ENCODE measurements at places on chromosomes 5 and 9.
A peak's percentile ranks its signal among the peaks of the same experiment; 100 is the strongest.

GRCh38 chr9:95230046-95230445 lies 87.5 kb downstream of the FANCC start:
- DNase-seq, result no peak

DNA sequence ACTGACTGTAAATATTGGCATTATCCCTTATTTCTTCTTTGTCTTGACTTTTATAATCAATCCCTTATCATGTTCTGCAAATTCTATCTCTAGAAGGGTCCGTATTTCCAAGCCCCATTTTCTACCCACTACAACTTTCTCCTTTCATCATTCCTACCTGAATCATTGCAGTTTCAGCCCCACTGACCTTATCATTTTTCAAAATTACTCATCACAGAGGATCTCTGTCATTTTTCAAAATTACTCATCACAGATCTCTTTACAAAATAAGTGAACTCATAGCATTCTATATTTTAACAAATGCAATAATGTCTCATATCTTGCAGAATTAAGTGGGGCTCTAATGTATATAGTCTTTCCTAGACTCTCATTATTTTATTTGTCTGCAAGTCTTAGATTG lies 256.9 kb upstream of the COX7C start:
- DNase-seq, result no peak

DNA sequence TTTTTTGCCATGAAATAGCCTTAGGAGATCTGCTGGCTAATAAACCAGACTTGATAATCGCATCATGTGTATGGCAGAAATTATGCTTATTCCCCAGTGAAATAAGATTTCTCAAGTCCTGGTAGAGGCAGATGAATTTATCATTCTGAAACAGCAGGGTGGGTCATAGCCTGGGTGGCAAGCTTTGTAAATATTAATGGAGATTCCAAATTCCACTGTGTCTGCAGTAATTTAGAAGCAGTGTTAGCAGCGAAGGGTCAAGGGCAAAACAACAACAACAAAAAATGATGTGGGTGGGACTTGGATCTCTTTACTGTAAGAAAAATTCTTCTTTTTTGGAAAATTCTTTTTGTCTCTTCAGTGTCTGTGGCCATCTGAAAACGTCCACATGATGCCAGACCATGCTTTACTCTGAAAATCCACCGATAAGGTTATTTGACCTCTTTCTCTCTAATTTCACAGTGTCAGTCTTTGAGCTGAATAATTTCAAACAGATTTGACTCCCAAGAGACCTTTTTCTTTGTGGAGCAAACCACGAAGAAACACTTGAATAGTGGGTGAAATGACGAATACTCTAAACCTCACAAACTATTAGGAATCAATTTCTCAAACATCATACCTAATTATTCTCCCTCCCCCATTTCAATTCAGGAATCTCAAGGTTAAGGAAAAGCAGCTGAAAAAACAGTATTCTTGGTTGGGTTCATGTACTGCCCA lies 106.0 kb upstream of the RPS23 start:
- no peak for DNase-seq

GRCh38 chr9:136882109-136882946 lies 4.0 kb upstream of the TRAF2 start:
- peak; percentile 92 for DNase-seq

DNA sequence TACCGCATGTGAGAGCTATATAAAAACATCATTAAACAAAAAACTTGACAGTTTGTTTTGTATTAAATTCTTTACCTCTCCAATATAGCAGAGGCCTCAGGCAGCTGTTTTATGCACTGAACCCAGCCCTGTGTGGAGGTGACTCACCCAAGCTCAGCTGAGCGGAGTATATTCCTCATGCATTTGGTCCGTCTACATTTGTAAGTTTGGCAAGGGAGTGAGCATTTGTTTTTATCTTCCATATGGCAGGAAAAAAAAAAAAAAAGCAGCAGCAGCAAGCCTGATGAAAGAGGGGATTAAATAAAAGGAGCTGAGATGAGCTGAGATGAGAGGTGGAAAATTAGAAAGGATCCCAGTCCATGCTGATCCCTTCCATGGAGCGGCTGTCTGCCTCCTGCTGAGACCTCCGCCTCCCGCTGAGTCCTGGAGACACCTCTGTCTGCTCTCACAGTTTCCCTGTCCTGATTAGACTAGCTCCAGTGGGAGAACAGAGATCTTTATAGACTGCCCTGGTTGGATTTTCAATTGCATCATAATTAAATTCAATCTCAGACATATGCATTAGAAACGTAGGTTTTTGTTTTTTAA lies 112.0 kb upstream of the CTNND2 start:
- DNase-seq, result no peak

DNA sequence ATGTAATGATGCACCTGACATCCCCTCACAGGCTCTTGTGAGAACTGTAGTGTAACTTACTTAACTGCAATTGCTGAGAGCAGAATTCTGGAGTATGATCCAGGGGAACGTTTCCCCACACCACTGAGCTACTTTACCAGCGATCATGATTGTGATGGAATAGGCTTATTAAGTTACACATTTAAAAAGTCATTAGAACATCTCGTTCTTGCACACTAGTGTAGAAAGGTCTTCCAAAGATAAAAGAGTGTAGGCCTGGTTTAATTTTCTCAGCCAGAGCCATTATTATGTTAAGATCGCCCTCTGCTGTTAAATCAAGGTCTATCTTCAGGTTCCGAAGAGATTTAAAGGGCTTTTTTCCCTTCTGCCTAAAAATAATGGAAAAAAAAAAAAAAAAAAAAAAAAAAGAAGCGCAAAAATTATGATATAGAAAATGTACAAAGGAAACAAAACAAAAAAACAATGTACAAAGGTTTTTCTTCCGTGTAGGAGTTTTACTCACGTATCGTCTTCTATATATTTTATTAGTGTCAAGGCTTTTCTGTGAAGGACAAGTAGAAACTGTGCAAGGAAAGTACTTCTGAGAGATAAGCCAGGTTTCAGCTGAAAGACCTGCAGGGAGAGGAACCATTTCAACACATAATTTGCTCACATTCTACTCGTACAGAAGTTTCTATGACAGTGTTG lies 18.6 kb upstream of the MOB3B start:
- DNase-seq, result no peak
